ENCODE measurements at places on chromosomes 3 and 15.

DNA sequence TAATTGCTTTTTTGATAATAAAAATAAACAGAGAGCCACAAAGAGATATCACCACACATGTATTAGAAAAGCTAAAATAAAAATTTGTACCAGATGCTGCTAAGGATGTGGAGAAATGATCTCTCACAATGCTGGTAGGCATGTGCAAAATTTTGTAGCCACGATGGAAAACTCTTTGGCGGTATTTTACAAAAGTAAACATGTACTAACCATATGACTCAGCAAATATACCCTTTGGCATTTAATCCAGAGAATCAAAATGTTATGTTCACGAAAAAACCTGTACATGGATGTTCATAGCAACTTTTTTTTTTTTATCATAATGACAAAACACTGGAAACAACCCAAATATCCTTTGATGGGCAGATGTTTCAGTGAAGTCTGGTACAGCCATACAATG lies 261.2 kb downstream of the LPP start:
- DNase-seq: no peak

DNA sequence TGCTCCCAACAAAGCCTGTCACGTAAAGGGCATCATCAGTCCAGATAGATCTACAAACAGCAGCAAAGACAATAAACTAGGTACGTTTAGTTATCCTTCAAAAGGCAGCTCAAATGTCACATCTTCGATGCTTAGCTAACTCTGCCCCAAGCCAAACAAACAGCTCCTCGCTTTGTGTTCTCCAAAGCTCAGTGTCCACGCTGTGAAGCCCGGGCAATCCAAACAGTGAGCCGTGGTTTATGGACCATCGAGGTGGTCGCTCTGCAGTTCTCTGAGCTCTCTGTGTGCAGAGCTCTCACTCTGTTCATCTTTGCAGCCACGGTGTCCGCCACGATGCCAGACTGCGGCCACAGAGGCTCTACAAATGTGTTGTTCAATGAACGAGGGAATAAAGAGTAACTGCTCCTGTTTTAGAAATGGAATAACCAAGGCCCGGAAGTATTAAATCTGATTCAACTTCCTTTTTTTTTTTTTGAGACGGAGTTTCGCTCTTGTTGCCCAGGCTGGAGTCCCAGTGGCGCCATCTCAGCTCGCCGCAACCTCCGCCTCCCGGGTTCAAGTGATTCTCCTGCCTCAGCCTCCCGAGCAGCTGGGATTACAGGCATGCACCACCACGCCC lies 117.2 kb upstream of the FAM174B start:
- no peak for DNase-seq

GRCh38 chr3:46500656-46501635 lies 3.2 kb downstream of the RTP3 start:
- no peak for DNase-seq

DNA sequence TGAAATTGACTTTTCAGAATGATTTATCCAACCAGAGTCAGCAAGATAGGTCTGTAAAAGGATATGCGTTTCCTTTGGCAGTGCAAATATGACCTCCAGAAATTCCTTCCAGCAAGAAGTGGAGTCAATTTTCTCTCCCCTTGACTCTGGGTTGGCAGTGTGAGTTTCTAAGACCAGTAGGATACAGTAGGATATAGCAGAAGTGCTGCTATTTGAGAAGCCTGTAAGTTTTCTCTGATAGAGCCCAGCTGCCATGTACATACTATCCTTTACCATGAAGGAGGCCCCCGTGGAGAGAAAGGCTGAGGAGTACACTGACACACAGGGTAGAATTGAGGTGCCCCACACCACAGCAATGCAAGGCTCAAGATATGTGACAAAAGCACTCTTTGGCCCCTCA lies 409.1 kb upstream of the PDZRN3 start:
- no peak for DNase-seq

- DNase-seq: peak; percentile 45
These were observed at the start of gene BDH1 for GRCh38 chr3:197555281-197556261. Gene BDH1, minus strand, starts transcription at chr3:197555968. Its CDS starts 9,525 bp downstream, at chr3:197546443.

- DNase-seq: no peak
These were observed 14.7 kb upstream of the SECISBP2L start for GRCh38 chr15:49060710-49061495.

DNA sequence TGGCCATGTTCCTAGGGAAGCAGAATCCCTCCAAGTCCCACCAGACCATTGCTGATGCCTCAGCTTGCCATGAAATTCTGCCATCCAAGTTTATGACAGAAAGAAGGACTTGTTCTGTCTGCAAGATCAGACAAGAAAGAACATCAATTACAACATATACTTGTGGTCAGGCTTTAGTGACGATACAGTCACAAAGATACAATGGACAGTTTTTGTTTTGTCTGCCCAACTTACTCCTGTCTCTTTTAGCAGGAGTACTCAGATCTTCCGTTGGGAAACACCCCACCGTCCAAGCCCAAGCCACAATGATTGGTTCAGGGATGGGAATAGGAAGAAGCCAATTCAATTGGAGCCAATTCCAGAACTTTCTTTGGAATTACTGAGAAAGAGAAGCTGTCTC lies 15.7 kb downstream of the KLHL6 start:
- DNase-seq: no peak

GRCh38 chr15:40536501-40536900 lies 28.3 kb downstream of the CCDC32 start:
- no peak for DNase-seq

GRCh38 chr15:85831415-85832113 lies 36.8 kb upstream of the KLHL25 start:
- DNase-seq: no peak

DNA sequence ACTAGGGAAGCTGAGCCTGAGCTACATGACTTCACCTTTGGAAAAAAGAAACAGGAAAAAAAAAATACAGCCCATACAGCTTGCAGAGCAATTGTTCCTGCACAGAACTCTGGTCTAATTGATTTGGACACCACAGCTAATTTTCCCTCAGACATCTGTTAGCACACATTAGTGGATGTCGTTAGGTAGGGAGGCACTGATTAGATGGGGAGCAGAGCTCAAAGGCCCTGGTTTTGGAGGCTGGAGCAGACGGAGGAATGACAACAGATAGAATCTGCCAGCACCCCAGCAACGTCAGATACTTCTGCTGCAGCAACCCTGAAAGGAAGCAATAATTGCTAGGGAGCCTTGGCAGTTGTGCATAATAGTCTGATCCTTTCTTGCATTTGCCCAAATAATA lies 398.9 kb downstream of the LSAMP start:
- no peak for DNase-seq

- DNase-seq: no peak
These were observed 15.4 kb downstream of the SCN5A start for GRCh38 chr3:38634111-38634510.

- DNase-seq: no peak
These were observed 180.7 kb downstream of the TLE3 start for GRCh38 chr15:69917056-69917455.

- DNase-seq: no peak
These were observed 1.4 kb upstream of the RAD18 start for GRCh38 chr3:8964436-8965370.

DNA sequence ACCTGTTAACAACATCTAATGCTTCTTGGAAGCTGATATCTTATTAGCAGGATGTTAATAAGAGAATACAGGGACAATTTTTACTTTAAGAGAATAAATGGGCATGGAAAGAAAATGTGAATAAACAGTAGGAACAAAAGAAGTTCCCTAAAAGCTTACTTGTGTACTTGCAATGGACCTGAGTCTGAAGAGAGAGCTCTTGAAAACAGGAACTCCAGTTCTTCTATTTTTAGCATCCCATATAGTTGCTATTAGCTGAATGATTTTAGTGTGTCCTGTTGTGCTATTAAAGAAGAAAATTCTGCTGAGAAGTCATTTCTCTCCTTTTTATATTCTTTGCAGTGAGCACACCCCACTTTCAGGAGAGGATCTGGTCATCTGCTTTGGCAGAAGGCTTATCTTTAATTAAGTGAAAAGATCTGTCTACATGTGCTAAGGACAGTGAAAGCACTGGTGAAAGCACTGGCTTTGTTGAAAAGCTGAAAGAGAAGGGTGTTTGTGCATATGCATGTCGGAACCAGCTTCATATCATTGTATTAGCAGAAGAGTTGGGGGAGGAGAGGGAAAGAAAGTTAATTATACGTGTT lies 1.4 kb upstream of the ST3GAL6 start:
- DNase-seq: no peak

DNA sequence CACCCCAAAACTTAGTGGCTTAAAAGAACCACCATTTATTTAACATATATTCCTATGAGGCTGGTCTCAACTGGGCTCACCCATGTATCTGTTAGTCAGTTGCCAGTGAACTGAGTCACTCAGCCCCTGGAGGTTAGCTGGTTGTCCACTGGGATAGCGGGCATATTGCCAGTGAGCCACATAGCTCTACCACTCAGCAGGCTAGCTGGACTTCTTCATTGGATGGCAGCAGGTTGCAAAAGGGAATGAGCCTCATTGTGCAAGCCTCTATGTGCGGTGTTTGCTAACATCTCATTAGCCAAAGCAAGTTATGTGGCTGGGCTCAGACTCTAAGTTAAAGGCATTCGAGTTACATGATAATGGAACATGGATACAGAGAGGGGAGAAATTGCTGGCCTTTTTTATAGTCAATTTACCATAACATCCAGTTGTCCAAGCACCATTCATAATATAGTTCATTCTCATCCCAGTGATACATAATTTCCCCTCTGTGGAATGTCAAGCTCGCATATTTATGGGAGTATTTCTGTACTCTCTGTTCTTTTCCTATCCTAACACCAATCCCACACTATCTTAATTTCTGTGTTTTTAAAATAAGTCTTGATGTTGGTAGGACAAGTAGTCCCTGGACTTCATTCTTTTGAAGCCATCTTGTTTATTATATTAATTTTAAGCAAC lies 8.7 kb downstream of the BTD start:
- no peak for DNase-seq

- DNase-seq: no peak
These were observed 26.5 kb downstream of the PLSCR1 start for GRCh38 chr3:146517684-146518435.

DNA sequence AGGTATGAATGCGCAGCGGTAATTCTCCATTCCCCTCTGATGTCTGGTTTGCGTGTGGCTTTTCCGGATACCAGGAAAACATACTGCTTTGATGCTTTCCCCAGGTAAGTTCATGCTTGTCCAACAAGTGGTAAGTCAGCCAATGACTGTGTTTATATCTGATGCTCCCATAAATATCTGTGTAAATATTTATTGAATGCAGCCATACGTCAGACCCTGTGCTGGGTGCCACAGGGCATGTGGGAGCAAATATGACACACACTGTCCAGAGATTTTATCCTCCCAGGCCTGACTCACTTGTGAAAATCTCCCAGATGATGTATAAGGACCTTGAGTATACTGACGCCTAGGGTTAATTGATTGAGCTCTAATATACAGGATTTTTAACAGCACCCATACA lies 29.6 kb upstream of the CEMIP start:
- no peak for DNase-seq

GRCh38 chr3:193029800-193030199 lies 112.1 kb upstream of the MB21D2 start:
- no peak for DNase-seq

DNA sequence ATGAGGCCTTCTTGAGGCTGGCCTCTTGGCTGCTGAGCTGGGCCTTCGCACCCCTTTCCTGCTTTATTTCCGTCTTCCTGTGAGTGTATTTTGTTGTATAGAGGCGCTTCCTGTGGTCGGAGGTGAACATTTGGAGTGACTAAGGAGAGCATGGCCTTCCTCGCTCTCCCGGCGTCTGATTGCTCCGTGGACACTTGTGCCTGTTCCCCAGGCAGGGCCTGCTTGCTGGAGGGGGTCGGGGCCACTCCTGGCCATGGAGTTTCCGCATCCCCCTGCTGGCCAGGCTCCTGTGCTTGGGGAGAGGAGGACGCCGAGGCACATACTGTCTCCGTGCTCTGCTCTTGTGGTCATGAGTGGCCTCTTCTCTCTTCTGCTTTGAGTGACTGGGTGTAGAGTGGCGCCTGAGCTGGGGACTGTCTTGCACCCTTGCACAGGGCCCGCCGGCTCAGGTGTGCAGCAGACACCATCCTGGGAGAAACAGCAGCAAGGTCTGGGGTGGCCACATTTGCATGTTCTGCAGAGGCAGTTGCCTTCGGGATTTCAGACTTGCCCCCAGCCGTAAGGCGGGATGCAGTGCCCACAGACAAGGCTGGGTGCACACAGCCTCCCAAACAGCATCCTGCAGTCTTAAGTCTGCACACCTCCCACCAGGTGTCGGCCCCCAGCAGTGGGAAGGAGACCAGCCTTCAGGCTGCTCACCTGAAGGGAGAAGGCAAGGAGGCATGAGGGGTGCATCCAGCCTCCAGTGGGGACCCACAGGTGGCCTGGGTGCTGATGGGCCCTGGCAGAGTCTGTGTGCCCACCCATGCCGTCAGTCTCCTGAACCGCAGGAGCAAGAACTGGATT lies 16.4 kb downstream of the KLF13 start:
- no peak for DNase-seq

DNA sequence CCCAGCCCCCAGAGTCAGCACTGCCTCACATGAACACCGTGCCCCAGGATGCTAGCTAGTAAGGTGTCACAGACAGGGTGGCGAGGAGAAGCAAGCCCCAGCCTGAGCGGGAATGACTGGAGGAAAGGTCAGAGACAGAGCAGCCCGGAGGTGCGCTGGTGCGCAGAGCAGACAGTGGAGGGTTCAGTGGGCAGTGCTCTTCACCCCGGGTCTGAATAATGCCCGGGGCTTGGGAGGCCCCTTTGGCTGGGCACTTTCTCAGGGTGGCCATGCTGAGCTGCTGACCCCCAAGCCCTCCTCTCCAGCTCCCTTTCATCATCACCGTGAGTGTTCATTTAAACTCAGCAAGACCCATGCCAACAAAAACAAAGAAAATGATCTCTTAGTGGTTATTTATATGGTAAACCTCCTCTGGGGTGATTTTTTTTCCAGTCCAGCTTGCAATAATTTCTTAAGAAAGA lies 110.8 kb downstream of the VGLL4 start:
- DNase-seq: no peak

GRCh38 chr15:39066677-39067076 lies 502.1 kb upstream of the RASGRP1 start:
- DNase-seq: no peak

- no peak for DNase-seq
These were observed 152.8 kb downstream of the TIGIT start for GRCh38 chr3:114446600-114446999.

DNA sequence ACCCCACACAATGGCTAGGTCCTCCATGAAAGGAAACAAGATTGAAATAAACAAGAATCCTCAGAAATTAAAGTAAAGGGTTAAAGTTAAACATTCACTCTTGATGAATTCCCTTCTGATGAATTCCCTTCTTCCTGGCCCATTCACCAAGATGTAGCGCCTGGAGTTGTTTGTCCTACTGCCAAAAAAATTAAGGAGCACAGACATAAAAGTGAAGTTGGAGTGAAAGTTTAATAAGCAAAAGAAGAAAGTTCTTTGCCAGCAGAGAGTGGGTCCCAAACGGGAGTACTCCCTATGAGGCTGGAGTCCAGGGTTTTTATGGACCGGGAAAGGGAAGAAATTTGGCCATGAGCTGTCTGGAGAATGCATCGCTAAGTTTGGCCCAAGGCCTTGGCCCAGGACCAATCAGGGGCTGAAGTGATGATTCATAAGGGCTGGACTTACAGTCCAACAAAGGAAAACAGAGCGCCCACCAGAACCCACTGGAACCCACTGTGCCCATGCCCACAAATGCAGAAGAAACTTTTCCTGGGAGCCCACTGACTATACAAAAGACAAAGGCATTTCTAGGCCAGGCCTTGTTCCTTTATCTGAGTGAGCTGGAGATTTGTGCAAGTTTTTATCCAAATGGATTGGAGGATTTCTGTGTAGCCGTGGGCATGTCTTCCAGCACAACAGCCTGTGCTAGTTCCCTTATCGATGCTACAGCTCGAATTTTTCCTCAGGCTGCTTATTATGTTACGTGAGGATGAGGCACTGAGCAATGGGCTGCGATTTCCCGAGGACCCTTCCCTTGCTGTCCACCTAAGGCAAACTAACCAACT lies 1561.6 kb downstream of the OTOL1 start:
- DNase-seq: no peak
